ENCODE measurements at places on chromosomes 4 and X.

- DNase-seq = no peak
These were observed 66.5 kb downstream of the ZFX start for GRCh38 chrX:24216037-24216436.

DNA sequence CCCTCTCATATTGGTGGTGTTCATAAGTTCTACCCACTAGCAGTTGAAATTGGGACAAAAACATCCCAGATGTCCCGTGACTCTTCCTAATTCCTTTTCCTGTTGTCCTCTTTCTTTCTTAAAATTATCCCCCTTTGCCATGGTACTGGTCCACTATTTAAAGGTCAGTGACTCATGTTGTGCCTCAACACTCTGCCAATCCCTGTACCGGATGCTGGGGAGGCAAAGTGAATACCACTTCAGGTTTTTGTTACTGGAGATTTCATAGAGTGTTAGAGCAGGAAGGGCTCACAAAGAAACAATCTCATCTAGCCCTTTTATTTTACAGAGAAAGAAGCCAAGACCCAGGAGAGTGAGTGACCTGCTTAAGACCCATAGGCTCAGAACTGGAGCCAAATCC lies 24.6 kb downstream of the SEPTIN11 start:
- DNase-seq = peak; percentile 38

- DNase-seq = no peak
These were observed 17.7 kb upstream of the LAMP2 start for GRCh38 chrX:120486786-120487185.

DNA sequence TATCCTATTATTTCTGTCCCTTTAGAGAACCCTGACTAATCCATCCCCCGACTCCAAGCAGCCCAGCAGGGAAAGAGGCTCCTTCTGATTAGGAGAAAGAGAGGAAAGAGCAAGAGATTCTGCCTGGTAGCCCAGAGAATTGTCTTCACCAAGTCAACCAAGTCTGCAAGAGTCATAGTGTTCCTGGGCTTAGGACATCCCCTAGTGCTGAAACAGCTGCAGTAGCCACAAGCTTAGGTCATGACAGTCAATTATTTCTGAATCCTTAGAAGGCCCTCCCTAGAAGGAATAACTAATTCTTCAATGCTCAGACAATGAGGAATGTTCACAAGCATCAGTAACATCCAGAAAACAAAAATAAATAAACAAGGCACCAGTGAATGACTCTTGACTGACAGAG lies 480.3 kb upstream of the GRIA3 start:
- DNase-seq = peak; percentile 16

DNA sequence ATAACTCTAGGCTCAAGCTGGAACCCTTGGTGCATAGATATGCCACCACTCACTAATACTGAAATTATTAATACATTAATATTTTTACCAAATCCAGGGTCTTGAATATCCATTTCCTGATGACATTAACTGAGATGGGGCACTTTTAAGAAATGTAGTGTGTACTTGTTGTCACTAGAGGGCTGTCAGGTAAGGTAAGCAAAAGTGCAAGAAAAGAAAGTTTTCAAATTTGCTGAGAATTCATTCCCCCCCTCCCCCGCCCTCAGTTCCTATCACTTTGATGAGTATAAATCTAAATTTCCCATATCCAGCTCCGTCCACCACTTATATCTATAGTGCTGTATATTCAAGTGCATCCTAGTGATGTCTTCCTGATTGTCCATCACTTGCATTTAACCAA lies 20.5 kb upstream of the WDR44 start:
- no peak for DNase-seq

- DNase-seq = peak; percentile 78
These were observed at the start of gene PDE5A for GRCh38 chr4:119628281-119629141. TSS of gene PDE5A (minus strand) at chr4:119628804. CDS start at chr4:119628671, 133 bp downstream.

DNA sequence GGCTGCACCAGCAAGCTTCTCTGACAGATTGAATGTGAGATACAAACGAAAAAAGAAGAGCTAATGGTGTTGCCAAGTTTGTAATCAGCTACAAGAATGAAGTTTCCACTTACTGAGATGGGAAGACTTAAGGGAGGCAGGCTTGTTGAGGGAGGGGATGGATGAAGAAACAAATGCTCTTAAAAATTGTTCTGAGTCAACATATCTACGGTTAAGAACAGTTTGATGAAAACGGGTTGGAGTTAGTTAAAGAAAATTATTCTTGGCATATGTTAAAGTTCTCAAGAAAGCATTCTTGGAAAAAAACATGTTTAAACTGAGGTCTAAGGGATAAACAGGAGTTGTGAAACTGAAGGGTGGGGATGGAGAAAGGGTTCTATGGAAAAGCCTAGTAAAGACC lies 816.3 kb upstream of the HS3ST1 start:
- DNase-seq = no peak

DNA sequence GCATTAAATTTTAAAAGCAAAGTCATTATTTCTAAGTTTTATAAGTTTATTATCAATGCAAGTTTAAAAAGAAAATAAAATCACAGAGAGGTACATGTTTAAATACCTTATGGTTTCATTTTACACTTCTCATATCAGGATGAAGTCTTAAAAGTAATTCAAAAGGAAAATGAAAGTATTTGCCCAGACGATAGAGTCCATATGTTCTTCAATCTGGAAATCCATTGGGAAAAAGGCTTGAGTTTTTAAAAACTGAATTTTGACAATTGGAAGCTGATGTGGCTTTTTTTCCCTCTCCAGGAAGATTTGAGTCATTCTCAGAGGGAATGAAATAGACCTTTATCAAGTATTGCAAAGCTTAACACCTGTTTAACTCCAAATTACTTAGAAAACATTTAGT lies 37.1 kb downstream of the MAB21L2 start:
- DNase-seq = no peak

DNA sequence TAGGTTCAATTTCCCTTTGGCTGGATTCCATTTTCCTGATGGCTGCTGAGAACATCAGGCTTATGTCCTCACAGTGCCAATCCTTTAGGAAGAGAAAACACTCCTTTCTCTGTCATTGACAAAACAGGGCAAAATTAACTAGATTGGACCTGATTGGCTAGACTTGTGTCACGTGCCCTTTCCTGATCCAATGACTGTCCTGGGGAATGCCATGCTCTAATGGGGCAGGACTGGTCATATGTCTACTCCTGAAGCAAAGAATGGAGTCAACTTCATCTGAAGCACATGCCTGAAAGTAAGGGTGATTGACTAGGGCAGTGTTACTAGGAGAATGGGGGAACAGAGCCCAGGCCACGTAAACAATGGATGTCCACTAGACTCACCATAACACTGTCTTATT lies 220.4 kb downstream of the KDR start:
- DNase-seq = no peak

DNA sequence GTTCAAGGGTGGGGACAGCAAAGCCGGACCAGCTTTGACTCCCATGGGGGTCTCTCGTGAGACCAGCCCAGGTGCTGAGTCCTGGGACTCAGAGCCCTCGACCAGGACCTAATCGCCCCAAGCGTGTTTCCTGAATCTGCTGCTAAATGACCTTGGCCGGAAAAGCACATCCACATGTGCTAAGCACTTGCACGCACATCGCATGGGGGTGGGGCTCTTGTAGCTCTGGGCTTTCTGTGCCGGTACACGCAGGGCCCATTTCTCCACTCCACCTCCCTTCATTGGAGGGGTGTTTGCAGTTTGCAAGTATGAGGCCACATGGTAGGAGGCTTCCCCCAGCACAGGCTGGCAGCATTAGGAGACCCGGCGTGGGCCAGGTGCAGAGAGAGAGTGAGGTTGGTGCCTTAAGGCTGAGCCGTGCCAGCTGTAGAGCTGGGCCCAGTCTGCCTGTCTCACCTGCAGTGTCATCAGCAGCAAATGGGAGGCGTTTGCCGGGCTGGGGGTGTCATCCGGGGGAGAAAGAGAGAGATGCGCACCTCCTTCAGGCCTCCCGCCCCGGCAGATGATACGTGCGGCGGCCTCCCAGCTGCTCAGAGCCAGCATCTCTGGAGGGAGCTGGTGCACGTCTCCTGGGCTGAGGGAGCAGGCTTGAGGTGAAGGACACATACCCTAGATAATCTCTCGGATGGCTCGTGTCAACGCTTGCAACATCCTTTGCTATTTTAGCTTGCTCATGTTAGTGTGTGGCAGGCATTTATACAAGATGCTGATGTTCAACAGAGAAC lies 45.2 kb upstream of the CLCN4 start:
- DNase-seq = no peak
